K562 (cell line): ENCODE measurements at places on chromosomes 5 and 9. TPM values are rescaled to one million over a fixed set of nuclear protein-coding genes. Genes with fewer than 3 reads are reported as not detected.
A peak's percentile ranks its signal among the peaks of the same experiment; 100 is the strongest.

The GRM6 gene
- total RNA-seq = not detected in 2 replicates

DNA sequence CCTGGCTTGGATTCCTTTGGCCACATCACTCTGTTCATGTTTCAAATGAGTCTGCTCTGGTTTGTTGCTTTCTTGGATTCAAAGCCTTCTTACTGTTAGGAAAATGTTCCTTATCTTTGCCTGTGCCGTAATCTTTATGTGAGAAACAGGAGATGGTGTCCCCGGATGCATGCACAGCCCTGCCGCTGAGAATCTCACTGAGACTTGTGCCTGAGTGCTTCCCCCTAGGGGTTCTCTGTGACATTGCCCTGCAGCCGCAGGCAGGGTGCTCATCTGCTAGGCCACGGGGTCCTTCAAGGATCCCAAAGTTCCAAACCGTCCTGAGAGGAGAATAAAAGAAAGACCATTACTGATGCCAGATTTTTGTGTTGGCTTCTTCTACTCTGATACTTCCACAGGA lies 81.4 kb upstream of the ANKRD55 start:
- DNase-seq = peak; percentile 72

- DNase-seq = no peak
Observed at GRCh38 chr5:108703313-108703712, 44.4 kb upstream of the FER start.

- peak; percentile 39 for DNase-seq
Observed at GRCh38 chr9:35616681-35617459, 1.3 kb downstream of the CD72 start.

- no peak for DNase-seq
Observed at GRCh38 chr5:179542170-179542569, 8.2 kb upstream of the RUFY1 start.

The GRXCR2 gene
- total RNA-seq = not detected in 2 replicates

GRCh38 chr9:33136721-33137670 lies 30.1 kb downstream of the B4GALT1 start:
- DNase-seq = no peak

DNA sequence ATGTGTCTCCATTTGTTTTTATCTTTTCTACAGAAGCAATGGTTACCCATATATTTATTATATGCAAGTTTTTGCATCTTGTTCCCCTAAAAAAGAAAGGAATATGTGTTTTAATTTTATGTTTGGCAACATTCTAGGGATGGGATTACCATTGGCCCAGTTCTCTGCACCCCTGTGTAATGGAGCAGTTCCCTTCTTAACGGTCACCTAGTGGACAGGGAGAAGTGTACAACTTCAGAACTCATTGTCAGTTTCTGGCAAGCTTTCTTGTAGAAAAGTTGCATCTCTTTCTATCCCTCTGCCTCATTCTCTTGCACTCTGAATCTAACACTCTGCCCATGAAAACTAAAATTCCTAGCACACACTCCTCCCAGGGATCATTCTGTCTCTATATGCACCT lies 78.2 kb downstream of the DOCK8 start:
- no peak for DNase-seq

The PCDHB6 gene
- total RNA-seq = not detected in 2 replicates

The C8G gene
- 4.3 and 5.9 TPM in 2 replicates for total RNA-seq

The DEPDC1B gene
- total RNA-seq = 41.6 and 43.2 TPM in 2 replicates

The F12 gene
- 18.3 and 22.6 TPM in 2 replicates for total RNA-seq

DNA sequence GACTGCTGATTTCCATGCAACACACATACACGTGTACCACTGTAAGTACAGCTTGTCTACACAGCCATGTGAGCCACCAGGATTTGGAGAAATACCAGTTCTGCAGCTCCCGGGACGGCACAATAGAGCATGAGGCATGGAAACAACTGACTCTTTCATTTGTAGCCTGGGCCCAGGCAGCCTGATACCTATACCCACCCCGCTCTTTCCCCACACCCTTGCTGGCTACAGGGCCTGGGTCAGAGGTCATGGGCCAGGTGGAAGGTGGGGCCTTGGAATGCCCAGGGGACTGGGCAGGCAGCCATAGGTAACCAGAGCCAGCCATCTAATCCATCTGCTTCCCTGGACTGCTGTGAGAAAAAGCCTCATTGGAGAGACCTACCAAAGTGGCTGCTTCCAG lies 39.0 kb upstream of the ZSWIM6 start:
- DNase-seq = no peak

GRCh38 chr9:113888976-113889375 lies 12.9 kb downstream of the ZNF618 start:
- no peak for DNase-seq

GRCh38 chr9:124264823-124265233 lies 7.1 kb downstream of the NEK6 start:
- DNase-seq = no peak

DNA sequence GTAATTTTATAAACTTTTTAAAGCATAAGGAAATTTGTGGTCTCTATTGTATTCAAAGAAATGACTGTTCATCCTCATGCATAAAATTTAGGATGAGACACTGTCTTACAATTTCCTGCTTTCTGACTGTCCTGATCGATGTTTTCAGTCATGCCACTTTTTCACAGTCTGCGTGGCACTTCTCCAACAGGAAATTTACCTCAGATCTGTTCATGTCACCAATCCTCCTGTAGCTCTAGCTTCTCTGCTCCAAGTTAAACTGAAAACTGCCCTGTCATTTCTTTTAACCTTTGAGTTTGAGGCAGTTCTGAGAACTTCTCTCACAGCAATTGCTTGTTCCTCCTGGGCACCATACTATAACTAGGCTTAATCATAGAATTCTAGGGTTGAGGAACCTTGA lies 455.1 kb downstream of the EFNA5 start:
- no peak for DNase-seq

GRCh38 chr5:50967563-50968355 lies 301.3 kb downstream of the PARP8 start:
- no peak for DNase-seq

GRCh38 chr9:22084336-22085035 lies 75.4 kb upstream of the CDKN2B start:
- DNase-seq = no peak

- no peak for DNase-seq
Observed at GRCh38 chr5:160456480-160457177, 35.0 kb downstream of the PTTG1 start.

The RIMOC1 gene
- total RNA-seq = 47.5 and 48.7 TPM in 2 replicates

GRCh38 chr9:115673599-115673998 lies 480.0 kb upstream of the PAPPA start:
- no peak for DNase-seq
